ENCODE measurements at places on chromosomes 11 and 22.

DNA sequence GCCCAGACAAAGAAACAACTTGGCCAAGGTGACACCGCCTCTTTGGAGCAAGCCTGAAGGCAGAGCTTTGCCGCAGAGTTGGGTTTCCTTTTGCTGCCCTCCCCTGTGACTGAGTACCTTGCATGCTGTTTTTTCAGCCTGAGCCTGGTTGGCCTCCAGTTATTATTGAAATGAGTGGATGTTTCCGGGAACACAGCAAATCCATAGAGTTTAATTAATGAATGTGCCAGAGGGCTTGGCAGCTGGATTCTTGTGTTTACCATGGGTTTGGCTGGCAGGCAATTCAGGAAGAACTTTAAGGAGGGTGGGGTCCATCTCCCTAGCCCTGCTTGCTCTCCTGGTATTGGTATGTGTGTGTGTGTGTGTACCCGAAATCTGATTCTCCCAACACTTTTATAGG lies 65.6 kb upstream of the CRYBB3 start:
- peak; percentile 33 for DNase-seq

DNA sequence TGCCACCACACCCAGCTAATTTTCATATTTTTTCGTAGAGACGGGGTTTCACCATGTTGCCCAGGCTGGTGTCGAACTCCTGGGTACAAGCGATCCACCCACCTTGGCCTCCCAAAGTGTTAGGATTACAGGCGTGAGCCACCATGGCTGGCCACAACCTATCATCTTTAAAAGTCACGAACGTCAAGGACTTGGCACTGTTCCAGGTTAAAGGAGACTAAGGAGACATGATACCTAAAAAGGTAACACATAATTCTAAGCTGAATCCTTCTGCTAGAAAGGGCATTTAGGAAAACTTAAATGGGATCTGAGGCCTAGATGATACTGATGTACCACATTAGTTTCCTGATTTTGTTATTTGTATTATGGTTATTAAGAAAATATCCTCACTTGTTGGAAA lies 43.3 kb upstream of the SYT9 start:
- DNase-seq: no peak

DNA sequence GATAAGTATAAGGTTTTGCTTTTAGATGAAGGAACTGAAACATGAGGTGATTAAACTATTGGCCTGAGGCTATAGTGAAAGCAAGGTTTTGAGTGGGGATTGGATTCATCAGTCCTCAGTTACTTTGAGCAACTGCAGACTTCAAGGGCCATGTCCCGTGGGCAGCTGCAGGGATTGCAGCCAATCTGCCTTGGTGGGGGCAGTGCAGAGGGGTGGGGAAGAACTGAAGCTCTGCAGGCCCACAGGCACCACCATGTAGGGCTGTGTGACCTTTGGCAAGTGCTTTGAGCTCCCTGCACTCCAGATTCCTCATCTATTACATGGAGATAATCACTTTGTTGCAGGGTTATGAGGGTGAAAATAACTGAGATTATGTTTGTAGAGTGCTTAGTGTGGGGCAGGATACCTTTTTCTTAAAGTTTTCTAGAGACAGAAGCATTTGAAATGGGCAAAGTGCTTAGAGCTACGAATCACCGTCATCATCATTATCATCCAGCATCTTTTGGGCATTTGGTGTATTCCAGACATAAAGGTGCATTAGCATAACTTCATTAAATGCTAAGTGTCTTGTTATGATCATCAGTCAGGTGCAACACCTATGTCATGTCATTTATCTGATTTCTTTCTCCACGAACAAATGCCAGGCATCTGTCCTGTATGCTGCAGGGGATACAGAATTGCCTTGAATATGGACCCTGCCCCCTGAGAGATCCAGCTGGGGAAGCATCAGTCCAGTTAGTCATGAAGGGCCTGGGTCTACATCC lies 72.1 kb upstream of the TENM4 start:
- DNase-seq: no peak

- no peak for DNase-seq
Measured at GRCh38 chr11:69702239-69702691, 1.6 kb downstream of the FGF19 start.

GRCh38 chr11:66413167-66413566 lies 7.7 kb upstream of the NPAS4 start:
- DNase-seq: no peak

- DNase-seq: peak; percentile 16
Measured at GRCh38 chr11:104609311-104610085, 288.8 kb downstream of the CASP12 start.

GRCh38 chr11:128482512-128483191 lies 104.7 kb downstream of the ETS1 start:
- DNase-seq: no peak

DNA sequence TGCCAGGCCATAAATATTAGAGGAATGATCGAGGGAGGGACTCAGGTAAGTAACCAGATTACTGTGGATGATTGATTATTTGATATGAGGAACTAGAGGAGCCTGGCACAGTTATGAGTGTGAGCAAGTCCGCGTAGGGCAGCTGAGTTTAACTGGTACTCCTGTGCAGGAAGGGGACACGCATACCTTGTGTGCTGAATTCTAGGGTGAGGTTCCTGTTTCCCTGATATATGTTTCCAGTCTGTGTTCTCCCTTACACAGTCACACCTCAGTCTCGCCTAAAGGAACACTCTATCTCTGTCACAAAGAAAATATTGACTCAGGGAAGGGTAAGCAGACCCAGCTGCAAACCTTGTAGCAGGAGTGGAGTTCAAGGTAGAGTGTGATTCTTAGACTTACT lies 17.4 kb downstream of the SGSM3 start:
- no peak for DNase-seq

DNA sequence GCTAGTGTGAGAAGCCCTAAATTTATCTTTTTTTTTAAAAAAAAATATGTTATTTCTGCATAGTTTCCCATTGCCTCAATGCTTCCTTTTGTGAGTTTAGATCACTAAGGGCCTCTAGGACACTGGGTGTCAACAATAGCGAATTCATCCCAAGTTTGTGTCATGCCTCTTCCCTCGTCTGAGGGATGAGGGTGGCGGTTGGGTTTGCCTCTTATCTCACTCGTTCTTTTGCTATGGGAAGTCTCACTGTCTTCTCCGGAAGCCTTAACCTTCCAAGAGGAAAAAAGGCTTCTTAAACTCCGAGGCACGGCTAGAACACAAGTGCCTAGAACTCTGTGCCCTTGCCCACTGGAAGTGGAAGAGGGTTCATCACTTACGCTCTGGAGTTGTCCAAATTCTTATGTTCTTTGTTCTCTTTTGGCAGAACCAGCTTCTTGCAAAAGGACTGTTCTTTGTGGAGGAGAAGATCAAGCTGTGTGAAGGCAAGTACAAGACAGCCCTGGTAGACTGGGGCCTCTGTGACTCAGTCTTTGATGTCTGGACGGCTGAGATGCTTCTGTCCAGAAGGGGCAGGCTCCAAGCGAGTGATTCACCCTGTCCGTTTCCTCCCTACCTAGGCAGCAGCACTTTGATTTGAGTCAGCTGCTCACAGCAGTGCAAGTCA lies 78.5 kb downstream of the TRAF6 start:
- DNase-seq: peak; percentile 15

DNA sequence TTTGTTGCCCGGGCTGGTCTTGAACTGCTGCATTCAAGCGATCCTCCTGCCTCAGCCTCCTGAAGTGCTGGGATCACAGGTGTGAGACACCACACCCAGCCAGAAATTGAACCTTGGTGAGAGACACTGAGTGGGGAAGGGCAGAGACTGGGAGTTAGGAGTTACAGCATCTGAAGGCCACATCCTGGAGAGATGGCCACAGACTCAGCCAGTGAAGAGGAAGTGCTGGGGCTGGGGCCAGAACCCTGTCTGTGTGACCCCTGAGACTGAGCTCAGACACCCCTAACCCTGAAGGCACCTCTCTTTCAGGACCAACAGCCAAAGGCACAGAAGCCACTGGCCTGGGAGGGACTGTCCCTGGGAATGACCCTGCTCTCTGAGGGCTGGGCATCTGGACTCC lies 33.8 kb downstream of the TXN2 start:
- DNase-seq: no peak

DNA sequence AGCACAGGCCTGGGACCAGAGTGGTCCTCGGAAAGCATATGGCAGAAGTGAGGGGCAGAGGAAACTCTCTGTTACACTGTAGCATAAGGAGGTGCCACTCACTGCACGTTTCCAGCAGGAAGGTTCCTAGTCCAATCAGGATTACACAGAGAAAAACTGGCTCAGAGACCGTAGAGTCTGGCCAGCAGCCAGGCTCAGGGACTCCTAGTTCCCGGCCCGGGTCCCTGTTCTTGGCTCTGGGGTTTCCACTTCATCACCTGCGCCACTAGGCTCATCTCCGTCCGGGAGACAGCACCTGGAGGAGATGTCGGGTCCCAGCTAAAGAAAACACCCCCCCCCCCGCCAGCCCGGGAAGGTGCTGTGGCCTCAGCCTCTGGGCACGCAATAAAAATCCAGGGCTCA lies 1.1 kb downstream of the TTLL12 start:
- DNase-seq: peak; percentile 29

- DNase-seq: peak; percentile 57
Measured at GRCh38 chr11:76524919-76525318, 80.1 kb downstream of the EMSY start.

DNA sequence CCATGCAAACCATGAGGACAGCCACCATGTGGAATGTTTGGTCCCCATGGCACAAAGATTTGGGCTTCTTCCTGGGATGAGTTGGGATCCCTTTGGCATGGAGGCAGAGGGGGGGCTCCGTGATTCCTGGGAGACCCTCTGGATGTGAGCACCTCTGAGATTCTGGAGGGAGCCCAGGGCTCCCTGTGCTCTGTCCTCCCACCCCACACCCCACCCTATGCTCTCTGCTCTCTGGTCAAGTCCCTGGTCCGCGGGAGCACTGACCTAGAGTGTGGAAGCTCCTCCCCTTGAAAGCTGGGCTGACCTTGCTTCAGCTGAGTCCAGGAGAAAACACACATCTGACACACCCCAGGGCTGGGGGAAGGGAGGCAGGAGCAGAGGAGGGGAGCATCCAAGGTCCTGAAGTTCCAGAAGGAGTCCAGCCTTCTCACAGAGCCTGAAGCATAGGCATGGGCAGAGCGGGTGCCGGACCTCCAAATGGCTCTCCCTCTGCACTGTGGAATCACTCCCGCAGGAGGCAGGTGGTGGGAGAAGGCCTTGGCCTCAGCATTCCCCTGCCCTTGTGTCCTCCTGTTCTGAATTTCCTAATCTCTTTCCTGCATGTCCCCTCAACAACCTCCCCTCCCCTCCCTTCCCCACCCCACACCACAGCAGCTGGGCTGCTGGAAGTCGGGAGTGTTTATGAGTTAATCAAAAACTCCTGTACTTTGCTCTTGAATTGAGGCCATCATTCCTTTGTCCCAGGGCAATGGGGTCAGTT lies 25.7 kb upstream of the OAF start:
- no peak for DNase-seq

GRCh38 chr22:37014835-37015586 lies 4.2 kb downstream of the TST start:
- no peak for DNase-seq

DNA sequence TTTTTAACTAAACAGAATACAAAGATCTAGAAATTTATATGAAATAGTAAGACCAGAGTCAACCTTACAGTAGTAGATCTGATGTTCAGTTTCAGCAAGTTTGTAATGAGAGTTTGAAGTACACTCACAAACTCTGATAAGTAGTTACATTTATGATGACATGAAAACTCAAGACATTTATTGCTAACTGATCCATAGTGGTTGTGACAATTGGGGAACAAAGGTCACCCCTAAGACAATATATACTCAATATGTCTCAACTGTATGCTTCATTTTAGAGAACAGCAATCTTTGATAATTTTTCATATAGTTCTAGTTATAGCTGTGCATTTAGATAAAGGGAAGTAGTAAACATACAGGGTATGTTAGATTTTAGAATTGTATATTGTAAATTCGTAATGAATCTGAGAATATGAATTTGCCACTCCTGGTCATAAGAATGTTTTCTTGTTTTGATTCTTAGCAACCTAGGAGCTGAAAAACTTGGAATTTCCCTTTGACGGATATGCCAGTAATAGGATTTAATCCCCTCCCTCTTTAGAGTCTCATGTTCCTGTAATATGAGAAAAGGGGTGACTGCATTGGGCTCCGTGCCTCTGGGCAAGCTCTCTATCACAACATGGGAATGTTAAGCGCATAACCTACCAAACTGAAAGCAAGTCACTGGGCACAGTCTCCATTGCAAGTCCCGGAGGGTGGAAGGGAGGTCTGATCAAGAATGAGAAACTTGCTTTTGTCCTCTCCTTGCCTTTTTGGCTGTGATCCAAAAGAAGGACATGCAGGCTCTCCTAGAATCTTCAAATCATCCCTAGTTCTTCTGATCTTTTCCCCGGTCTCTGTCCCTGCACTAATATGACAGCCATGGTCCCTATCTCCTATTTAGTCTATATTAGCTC lies 11.4 kb downstream of the OR10D3 start:
- DNase-seq: no peak

DNA sequence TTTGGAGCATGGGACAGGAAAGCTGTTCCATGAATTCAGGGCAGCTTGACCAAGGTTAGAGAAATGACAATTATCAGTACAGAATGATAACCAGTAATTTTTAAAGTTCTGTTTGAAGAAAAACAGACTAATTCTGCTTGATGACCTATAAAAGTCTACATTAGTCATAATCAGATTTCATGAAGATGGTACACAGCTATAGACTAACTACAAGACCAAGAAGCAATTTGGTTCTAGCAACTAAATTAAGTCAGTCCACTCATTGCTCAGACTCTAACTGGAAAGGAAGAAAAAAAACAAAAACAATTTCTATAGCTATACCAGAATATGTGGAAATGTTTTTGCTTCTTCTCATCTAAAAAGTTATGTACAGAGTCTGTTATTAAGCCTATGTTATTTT lies 24.9 kb downstream of the MRTFA start:
- no peak for DNase-seq

GRCh38 chr11:94581926-94582325 lies 14.8 kb downstream of the PIWIL4 start:
- no peak for DNase-seq

DNA sequence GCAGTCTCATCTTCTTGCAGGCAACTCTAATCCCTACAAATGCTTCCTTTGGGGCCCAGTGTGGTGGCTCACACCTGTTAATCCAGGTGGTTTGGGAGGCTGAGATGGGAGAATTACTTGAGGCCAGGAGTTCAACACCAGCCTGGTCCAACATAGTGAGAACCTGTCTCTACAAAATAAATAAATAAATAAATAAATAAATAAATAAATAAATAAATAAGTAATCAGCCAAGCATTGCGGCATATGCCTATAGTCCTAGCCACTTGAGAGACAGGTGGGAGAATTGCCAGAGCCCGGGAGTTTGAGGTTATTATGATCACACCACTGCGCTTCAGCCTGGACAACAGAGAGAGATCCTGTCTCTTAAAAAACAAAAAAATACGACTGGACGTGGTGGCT lies 34.1 kb upstream of the RRAS2 start:
- DNase-seq: no peak

- DNase-seq: peak; percentile 12
Measured at GRCh38 chr22:25403811-25404471, 160.5 kb upstream of the GRK3 start.

- no peak for DNase-seq
Measured at GRCh38 chr22:49650336-49651241, 177.1 kb downstream of the BRD1 start.

GRCh38 chr11:65586676-65587075 lies 8.9 kb downstream of the KCNK7 start:
- no peak for DNase-seq

GRCh38 chr22:37493979-37494378 lies 7.8 kb upstream of the MFNG start:
- no peak for DNase-seq
